Mesothelial cell of epicardium (in vitro differentiated cells): ENCODE measurements at places on chromosomes 5 and 9. TPM values are rescaled to one million over a fixed set of nuclear protein-coding genes. Genes with fewer than 3 reads are reported as not detected.

The FABP6 gene
- not detected in 3 replicates for total RNA-seq

DNA sequence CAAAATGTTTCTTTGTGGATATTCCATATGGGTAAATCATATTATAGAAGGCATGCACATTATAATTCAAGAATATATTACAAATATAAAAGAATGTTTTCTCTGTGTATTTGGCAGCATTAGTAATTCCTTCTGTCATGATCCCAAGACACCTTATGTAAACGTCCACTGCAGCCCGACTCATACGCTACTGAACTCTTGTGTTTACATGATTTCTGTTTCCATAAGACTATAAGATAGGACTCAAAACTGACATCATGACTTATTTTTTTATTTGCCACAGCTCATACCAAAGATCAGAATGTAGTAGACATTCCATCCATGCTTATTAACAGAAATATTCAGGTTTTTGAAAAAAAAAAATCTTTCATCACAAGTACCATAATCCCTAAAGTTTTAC, 234.1 kb downstream of the AP3B1 start:
- DNase-seq, result no peak

The FBLL1 gene
- total RNA-seq, result 0.80 to 0.95 TPM (median 0.81 TPM) in 3 replicates

The ZNF608 gene
- total RNA-seq, result 31.8 to 35.0 TPM (median 34.3 TPM) in 3 replicates

DNA sequence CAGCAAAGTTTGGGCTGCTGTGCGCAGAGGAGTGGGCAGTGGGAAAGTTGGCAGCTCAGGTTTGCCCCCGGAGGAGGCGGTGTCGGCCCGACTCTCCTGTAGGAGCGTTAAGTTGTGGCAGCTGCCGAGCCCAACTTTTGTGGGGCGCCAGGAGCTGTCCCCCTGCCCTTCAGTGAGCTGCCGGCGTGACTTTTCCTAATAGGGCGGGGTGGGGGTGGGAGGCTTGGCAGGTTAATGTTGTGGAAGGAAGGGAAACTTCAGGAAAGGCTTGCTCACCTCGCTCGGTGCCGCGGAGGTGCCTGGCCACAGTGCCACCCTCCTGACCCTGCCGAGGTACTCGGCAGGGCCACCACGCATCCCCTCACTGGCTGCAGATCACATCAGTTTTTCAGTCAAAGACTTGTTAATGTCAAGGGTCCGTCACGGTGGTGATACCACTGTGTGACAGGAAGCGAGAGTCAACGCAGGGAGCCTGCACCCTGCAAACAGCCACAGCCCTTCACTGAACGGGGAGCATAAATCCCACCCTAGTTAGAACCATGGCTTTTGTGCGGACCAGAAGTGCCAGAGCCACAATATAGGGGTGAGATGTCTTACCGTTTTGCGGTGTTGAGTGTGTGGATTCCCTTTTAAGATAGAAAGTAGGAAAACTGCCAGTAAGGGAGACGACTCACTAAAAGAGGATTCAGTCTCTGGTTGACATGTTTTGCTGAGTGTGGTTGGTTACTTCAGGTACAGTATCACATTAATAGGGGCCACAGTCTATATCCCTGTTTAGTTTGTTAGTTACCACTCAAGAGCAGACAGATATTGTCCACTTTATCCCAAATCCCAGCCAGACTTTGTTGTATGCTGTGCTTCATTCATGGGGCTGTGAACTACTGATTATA, 796 bp downstream of the LNPEP start:
- peak; percentile 41 for DNase-seq

The S1PR3 gene
- 33.2 to 38.3 TPM (median 38.2 TPM) in 3 replicates for total RNA-seq

DNA sequence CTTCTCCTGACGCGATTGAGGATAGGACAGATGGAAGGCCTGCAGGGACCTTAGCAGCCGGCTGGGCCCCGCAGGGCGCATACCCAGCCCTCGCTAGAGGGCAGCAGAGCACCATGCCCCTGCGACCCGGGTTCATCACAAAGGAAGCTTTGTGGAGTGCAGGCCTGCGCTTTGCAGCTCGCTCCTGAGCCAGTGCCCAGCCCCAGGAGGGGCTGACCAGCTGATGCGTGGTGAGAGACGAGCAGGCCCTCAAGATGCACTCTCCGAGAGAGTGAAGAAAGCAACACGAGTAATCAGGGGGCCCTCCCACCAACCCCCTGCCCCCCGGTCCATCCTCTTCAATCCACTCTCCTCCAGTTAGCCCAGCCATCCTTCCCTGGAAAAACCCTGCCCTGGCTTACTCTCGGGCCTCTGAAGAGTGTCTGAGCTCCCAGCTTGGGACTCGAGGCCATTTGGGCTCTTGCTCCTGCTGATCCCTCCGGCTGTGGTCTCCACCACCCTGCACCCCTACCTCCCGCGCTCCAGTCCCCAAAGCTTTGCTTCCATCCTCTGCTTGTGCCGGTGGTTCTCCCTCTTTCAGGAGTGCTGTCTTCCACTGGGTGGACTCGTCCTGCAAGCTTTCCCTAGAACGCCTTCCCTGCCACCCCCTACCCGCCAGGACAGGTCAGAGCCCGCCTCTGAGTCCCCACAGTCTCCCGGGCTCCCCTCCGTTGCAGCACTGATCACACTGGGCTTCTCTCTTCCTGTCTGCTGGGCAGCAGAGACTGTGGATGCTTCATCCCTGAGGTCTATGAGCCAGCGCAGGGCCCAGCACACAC, 9.1 kb upstream of the KIF12 start:
- DNase-seq, result peak; percentile 88

GRCh38 chr5:76209297-76209696, 126.1 kb downstream of the SV2C start:
- no peak for DNase-seq

The DRD1 gene
- 0.34 to 0.54 TPM (median 0.40 TPM) in 3 replicates for total RNA-seq

The DOCK2 gene
- total RNA-seq, result 0.16 to 0.25 TPM (median 0.18 TPM) in 3 replicates
